Posterior vena cava (tissue), 2 donors: ENCODE measurements at places on chromosomes 1 and 21. TPM values are rescaled to one million over a fixed set of nuclear protein-coding genes. Genes with fewer than 3 reads are reported as not detected.

The LHX8 gene
- total RNA-seq, result not detected

The HJV gene
- total RNA-seq, result not detected

The CD84 gene
- 16.8 TPM for total RNA-seq

The FCGR3B gene
- 4.5 TPM for total RNA-seq

The ADAMTS5 gene
- 42.9 TPM for total RNA-seq

The TRNP1 gene
- 13.2 TPM for total RNA-seq

The MIS18A gene
- 4.3 TPM for total RNA-seq

The WARS2 gene
- total RNA-seq, result 9.2 TPM

The NBPF4 gene
- total RNA-seq, result not detected

The SLAMF9 gene
- total RNA-seq, result 0.38 TPM
